ENCODE measurements at places on chromosomes 1 and 21.

DNA sequence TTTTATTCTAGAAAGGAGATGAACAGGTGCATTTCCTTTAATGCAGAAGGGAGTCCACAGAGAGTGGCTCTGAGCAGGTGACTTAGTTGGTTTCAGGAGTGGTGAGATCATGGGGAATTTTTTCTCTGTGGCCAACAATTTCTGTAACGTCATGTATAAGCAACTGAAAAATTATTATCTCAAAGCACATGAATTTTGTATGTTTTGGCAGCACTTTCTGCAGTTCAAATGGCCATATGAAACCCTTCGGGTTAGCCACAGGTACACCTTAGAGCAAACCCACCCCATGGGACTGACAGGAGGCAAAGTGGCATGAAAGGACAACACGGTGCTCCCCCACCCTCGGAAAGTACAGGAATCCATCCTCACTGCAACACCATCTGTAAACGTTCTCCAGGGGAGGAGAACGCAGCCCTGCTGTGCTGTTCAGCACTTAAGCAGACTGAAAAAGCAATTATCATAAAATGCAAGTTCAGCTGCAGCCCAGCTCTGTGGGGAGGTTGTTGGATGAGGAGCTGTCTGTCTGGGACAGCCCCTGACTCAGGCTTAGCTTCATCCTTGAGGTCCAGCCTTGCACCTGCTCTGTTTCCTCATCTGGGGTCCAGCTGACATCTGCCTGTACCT, 55.8 kb upstream of the CLDN14 start:
- DNase-seq = no peak

GRCh38 chr1:32494196-32494595, 29.3 kb downstream of the ZBTB8B start:
- no peak for DNase-seq

GRCh38 chr1:118998171-118998570, 10.0 kb upstream of the TBX15 start:
- DNase-seq = no peak

DNA sequence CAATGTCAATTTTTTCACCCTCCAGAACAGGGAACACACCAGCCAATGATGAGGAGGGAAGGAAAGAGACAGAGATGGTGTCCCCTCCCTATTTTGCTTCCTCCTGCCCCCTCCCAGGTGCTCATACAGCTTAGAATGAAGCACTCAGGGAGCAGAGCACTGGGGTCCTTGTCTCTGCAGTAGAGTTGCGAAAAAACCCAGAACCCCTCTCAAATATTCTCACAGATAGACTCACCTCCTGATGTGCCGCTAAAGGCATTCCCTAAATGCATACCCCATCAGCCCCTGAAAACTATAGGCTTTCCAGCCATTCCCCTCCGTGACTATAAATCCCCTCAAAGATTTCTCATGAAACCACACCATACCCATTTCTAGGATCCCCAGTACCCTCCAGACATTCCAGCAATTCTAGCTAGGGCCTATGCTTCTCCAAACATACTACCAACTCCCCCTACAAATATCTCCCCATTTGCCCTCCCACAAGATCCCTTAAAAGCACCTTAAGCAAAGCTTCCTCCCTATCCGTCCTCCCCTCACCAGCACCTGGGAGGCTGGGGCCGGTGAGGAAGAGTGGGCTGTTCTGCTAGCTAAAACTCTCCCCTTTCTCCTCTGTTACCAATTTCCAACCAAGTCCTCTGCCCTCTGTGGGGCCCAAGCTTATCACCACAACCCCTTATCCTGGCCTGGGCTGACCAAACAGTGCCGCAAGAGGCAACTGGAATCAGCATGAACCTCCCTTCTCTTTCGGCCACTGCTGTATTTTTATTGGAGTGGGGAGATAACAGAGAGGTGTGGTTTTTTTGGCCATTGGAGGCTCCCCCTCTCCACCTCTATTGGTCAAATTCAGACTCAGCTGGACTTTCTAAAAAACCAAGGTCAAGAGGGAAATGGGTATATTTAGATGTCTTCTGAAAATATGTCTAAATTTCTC, 54.7 kb downstream of the RHBG start:
- no peak for DNase-seq

DNA sequence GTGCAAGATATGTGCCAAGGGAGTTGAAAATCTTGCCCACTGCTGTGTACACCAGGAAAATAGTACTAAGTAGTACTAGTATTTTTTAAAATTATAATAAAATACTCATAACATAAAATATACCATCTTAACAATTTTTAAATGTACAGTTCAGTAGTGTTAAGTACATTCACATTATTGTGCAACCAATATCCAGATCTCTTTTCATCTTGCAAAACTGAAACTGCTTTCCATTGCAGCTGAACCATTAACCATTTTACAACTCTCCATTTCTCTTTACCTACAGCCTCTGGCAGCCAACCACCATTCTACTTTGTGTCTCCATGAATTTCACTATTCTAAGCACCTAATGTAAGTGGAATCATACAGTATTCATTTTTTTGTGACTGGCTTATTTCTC, 19.3 kb upstream of the RAB3GAP2 start:
- no peak for DNase-seq

DNA sequence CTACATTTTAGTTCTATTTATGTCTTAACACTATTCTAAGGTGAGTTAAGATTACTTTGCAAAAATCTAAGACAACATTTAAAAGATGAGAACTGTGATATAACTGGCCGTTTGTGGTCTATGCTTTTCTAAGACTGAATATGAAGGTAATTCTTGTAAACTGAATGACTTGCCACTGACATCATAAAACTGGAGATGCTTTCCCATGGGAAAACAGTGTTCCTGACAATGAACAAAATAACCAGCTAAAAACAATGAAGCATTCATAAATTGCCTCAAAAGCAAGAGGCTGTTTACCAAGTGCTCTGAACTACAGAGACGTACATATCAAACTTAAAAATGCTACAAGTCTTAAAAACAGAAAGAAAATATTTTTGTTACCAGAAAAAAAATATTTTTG, 54.7 kb downstream of the APP start:
- DNase-seq = no peak

DNA sequence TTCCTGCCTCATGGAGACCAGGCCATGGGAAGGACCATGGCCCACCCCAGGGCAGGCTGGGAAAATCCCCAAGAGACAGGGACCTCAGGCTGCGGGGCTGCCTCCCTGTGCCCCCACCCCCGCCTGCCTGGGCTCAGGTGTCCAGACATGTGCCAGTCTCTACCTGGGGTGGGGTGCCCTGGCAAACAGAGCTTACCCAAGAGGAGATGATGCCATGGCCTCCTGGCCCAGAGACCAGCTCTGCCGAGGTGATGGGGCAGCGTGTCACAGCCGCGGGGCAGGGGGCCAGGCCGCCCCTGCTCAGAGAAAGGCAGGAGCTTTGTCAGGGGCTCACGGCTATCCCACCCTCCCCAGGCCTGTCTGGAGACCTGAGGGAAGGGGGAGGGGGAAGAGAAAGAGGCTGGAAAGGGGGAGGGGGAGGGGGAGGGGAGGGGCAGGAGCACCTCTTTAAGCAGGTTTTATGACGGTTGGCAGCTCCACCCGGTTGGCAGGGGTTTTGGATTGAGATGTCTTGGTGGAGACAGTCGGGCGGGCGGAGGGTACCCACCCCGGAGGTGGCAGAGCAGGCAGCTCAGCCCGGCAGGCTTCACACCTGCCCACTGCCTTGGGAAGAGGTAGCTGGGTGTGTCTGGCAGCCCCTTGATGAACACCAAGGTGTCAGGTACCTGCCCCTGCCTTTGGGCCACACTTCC, 101.5 kb upstream of the IFFO2 start:
- DNase-seq = no peak

GRCh38 chr1:67053535-67053784, 488 bp downstream of the SLC35D1 start:
- DNase-seq = peak; percentile 37

- peak; percentile 9 for DNase-seq
Observed at GRCh38 chr1:110628323-110629105, 22.4 kb upstream of the KCNA2 start.

GRCh38 chr1:210624722-210625121, 296.0 kb downstream of the HHAT start:
- no peak for DNase-seq

DNA sequence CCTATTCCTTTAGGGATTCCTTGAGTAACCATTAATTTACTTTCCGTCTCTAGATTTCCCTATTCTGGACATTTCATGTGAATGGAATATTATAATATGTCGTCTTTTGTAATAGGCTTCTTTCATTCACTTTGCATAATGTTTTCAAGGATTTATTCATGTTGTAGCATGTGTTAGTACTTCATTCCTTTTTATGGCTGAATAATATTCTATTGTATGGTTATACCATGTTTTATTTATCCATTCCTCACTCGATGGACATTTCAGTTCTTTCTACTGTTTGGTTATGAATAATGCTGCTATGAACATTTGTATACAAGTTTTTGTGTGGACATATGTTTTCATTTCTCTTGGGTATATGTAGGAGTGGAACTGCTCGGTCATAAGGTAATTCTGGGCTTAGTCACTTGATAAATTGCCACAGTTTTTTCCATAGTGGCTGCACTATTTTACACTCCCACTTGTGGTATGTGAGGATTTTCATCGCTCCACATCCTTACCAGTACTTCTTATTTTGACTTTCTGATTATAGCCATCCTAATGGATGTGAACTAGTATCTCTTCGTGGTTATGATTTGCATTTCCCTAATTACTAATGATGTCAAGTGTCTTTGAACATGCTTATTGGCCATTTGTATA, 17.7 kb downstream of the PPP2R5A start:
- DNase-seq = no peak

GRCh38 chr1:23525558-23526250, 5.3 kb downstream of the E2F2 start:
- no peak for DNase-seq

DNA sequence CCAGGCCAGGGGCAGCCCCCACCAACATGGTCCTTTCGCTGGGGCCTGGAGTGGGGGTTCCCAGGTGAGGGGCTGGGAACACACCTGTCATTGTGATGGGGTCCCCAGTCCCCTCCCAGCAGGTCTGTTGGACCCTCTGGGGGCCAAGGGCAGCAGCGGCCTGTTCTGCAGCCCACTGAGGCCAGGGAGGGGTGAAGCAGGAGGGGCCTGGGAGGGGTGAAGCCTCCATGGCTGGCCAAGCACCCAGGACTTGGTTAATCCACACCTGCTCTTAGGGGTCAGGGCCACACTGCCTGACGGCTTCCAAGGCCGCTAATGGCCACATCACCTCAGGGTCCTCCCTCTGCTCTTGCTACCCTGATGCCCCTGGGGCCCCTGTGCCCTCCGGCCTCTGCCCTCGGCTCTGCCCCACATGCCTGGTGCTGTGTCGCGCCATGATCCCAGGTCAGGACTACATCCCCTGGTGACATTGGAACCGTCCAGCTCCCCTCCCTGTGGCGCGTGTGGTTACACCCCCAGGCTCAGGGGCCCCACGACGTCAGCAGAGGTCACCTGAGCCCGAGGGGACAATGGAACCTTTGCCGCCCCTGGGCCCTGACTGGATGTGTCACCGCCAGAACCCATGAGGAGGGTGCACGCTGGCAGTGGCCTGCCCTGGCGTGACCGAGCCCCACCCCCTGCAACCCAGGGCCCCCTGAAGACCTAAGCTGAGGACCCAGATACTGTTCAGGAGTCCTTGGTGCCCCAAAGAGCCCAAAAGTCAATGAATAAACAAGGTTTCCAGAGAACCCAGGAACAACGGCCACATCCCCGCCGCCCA, 7.0 kb downstream of the TNFRSF18 start:
- DNase-seq = no peak

- peak; percentile 35 for DNase-seq
Observed at GRCh38 chr1:66503841-66504470, 30.0 kb upstream of the SGIP1 start.

- no peak for DNase-seq
Observed at GRCh38 chr1:171107262-171107940, 16.7 kb downstream of the FMO3 start.

GRCh38 chr1:216221260-216221700, 202.0 kb downstream of the USH2A start:
- DNase-seq = no peak

- no peak for DNase-seq
Observed at GRCh38 chr1:45621895-45622523, 1.8 kb downstream of the CCDC17 start.

GRCh38 chr1:162928141-162928540, 67.2 kb upstream of the CCDC190 start:
- DNase-seq = no peak

DNA sequence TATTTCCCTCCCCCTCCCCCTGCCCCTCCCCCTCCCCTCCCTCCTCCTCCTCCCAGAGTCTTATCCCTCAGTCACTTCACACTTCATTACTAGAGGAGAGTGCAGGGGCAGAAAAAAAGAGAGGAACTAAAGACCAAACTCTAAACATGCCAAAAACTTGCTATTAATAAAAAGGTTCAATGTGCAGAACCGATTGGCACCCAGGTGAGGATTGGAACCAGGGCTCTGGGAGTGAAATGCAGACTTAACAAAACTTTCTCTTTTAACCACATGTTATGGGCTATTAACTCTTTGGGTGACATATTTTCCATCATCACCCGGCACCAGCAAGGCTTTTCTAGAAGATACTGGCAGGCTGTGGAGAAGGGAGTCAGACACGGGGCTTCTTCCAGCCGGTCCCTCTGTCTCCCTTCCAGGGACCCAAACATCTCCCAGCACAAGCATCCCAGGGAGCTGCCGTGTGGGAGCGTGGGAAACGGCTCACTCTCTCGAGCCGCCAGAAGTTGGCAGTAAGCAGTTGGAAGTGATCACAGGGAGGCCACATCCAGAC, 13.6 kb downstream of the NID1 start:
- no peak for DNase-seq

DNA sequence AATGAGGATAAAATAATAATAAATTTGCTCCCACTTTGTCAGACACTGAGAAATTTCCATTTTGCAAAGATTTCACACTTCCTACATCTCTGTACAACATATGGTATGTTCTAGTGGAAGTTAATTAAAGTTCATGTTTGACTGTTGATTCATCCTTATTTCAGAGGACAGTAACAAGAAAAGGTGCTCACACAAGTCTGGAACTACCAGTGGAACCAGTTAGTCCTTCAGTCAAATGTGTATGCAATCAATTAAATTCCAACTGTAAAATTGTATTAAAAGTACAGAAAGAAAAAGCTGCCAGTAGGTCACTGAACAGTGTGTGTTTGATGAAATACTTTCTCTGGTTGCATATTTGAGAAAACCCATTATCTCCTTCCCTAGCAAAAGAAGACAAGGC, 496.0 kb upstream of the PKN2 start:
- DNase-seq = no peak

GRCh38 chr21:35189077-35189863, 140.2 kb upstream of the RUNX1 start:
- no peak for DNase-seq

DNA sequence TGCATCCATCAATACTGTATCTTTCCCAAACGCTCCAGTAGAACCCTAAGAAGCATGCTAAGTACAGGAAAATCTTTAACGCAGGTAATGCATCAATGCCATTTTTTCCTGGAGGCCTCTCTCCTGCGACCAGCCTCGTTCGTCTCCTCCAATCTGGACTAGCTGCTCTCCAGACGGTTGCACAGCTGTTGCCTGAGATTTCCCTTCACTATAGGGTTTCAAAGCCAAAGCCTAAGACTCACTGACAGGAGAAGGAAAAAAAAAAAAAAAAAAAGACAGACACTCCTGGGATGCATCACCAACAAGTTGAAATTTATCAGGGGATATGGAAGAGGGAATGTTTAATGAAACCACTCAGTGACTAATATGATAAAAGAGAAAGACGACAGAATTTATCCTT, 93.0 kb downstream of the APP start:
- no peak for DNase-seq
